Ecto neural progenitor cell (in vitro differentiated cells): ENCODE measurements at places on chromosomes 13 and 19.

DNA sequence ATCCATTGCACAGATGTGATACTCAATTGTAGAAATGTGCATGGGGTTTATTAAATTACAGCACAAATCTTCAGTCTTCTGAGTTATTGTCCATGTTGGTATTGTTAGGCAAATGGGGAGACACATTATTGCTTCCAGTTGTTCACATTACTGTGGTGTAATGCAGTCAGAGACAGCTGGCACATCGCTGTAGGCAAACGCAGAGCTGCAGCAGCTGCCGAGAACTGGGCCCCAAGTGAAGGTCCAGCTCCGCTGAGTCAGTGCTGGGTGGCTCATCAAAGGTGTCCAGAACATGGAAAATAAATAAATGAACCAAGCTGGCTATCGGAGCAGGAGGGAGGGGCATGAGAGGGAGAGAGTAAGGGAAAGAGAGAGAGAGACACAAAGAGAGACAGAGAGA is 299.1 kb upstream of the OBI1 start:
- no peak for DNase-seq

DNA sequence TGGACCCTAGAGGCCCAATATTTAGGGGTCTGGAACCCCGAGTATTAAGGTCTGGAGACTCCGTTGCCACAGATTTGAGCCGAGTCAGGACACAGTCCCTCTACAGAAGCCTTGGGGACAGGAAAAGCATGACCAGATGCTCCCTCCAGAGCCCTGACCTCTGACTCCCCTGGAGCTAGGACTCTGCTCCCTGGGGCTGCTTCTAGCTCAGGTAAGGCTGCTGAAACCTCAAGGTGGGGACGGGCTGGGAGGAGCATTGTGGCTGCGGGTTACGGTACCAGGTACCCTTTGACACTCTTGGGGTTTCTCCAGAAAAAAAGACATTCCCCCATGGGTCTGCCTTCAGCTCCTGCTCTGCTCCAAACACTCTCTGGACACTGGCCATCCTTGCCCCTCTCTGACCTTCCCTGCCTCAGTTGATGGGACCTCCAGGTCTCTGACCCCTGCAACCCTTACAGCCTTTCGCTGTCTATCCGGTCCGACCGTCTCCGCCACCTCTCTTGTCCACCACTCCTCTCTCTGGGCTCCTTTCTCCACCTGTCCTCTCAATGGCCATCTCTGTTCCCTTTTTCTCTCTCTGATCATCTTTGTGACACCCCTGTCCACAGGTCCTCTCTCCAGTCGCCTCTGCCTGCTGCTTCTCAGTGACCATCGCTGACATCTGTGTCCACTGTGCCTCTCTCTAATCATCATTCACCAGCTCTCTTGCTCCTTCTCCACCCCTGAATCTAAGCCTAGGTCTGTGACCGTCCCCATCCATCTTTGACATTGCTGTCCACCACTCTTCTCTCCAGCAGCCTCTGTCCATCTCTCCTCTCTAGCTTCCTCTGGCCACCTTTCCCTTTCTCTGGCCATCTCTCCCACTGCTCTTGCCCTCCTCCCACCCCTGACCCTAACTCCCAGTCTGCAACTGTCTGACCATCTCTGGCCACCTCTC is 1.4 kb downstream of the LRFN3 start:
- DNase-seq, result no peak

GRCh38 chr19:48196933-48197665 is 26.6 kb downstream of the ZSWIM9 start:
- no peak for DNase-seq

DNA sequence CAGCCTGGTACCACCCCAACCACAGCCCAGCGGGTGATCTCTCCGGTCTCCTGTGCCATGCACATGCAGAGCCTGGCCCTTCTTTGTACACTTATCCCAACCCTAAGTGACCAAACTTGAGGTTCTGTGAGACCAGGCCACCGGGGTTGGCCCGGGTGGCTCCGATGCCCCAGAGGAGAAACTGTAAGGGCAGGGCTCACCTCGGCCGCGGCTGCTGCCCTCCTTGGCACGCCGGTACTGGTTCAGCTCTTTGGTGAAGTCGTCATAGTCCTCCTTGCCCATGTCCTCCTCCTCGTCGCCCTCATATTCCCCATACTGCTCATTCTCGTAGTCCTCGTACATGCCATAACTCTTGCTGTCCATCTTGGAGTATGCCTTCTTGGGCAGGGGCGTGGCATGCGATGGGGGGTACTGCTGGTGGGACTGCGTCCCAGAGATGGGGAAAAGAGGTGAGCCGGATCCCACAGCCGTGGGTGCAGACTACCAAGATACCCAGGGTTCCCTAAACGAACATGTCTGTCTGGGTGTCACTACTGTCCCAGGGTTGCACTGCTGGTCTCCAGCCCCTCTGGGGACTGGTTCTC is 23.7 kb downstream of the ZC3H4 start:
- DNase-seq, result no peak

DNA sequence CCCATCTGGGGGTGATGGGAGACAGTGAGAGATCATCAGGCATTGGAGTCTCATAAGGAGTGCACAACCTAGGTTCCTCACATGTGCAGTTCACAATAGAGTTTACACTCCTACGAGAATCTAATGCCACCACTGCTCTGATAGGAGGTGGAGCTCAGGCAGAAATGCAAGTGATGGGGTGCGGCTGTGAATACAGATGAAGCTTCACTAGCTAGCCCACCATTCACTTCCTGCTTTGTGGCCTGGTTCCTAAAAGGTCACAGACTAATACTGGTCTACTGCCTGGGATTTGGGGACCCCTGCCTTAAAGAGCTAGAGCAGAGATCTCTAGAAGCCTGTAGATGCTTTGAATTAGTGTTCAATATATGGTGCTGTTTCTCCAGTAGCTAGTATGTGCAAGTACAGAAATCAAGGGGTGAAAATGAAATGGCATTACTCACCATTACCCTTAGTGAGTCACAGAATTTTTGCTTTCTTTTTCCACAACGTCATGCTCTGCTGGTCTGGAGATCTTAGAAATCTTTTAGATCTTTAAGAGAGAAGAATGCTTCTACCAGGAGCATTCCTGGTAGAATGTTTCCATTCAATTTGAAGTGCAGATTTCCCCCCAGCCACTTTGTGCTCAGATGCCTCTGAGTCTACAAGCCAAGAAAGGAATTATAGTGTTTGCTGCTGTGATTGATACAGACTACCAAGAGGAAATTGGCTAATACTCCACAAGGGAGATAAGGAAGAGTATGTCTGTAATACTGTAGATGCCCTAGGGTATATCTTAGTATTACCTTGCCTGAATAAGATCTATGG is 2301.2 kb downstream of the PCDH9 start:
- no peak for DNase-seq

DNA sequence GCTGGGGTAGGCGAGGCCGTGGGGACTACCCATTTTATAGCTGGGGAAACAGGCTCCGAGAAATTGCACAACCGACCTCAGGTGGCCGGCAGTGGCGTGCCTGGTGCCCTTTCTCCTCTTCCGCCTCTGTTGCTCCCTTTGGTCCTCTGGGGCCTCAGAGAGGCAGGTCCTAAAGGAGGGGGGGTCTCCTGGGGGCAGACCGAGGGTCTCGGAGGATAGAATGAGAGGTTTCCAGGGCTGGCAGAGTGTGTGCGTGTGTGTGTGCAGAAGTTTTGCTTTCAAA is 11.3 kb downstream of the STX10 start:
- DNase-seq, result no peak

DNA sequence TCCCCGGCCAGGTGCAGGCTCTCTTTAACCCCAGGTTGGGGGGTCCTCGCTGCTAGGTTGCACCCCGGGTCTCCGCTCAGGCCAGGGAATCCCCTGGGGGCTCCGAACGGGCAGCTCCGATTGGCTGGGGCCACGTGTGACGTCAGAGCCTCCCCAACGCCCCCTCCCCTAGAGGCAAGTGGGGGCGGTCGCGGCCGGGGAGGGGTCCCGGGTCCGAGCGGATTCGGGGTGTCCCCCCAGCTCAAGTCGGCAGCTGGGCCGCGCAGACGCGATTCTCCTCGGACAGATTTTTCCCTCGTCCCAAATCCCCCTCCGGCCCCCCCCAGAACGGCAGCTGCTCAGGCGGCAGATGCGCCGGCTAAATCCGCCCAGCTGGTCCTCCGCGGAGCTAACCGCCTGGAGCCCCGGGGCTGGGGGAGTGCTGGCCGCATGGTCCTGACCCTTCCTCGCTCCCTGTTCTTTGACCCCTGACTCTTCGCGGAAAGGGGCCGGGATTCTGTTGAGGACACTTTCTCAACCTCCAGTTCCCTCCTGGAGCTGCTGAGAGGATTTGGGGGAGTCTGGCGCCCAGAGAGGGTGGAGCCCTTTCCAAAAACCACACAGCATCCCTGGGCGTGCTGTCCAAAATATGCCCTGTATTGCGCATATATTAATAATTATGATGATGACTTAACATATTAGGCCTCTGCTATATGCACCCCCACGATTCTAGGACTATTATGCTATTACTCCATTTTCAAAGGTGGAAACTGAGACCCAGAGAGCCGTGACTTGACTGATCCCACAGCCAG is 25.4 kb upstream of the SEMA6B start:
- DNase-seq, result peak; percentile 88

DNA sequence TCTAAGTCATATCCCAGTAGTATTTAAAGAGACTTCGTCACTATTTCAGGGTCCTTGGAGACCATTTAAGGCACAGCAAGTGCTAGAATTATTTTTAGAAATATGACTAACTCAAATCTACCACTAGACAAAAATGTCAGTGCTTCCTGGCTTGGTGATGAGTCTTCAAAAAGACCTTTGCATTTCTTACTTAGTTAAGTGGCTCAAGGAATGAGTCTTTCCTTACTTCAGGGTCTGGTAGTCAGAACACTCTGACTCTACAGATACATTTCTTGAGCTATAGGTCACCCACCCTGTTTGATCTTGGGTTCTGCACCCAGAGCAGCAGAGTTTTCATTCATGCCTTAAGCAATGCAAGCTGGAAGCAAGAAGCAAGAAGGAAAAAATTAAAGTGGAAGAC is 191.0 kb upstream of the HTR2A start:
- no peak for DNase-seq

- no peak for DNase-seq
Measured at GRCh38 chr13:96159725-96160124, 69.8 kb downstream of the HS6ST3 start.

DNA sequence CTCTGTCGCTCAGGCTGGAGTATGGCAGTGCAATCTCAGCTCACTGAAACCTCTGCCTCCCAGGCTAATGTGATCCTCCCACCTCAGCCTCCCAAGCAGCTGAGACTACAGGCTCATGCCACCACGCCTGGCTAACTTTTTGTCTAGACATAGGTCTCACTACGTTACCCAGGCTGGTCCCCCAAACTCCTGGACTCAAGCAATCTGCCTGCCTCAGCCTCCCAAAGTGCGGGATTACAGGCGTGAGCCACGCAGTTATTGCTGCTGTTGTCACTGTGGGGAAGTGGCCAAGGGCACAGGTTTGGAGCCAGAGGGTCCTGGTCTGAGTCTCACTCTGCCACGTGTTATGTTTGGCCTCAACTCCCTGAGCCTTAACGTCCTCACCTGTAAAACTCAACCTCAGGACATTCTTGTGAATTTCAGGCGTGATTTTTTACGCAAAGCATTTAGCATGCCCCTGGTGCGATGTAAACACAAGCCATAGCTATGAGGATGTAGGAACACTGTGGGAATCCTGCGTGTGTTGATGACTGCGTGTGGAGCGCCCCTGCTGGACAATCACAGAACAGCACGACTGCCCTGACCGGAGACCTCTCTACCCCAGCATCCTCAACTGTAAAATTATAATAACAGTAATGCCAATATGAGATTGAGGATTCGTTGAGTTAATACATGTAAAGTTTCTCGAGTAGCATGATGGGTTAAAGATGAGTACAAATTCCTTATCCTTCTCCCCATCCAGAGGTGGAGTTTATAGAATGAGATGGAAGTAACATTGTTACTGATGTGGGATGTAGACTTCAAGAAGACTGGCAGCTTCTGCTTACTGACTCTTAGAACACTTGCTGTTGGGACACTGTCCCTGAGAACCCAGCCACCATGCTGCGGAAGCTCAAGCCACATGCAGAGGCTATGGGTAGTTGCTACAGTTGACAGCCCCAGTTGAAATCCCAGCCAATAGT is 41.8 kb upstream of the PNMA8B start:
- peak; percentile 68 for DNase-seq

- no peak for DNase-seq
Measured at GRCh38 chr13:111411151-111411858, 90.9 kb downstream of the TEX29 start.

GRCh38 chr13:64697226-64697625 is 2532.9 kb downstream of the PCDH9 start:
- DNase-seq, result no peak

DNA sequence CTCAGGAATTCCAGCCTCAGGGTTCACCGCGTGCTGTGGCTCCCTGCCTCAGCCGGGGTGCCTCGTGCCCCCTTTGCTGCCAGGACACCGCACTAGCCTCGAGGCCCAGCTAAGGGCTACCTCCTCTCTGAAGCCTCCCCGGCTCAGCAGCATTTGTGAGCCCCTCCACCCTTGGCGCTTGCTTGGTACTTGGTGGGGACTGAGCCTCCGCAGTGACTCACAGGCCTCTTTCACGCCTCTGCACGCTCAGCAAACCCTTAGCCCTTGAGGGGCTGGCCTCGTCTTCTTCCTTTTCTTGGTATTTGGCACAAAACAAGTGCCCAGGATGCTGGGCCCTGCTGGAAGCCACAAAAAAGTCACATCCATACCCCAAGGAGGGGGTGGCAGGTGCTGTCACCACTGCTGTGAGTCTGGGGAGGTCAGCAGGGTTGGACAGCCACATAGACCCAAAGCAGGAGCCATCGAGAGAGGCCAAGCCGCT is 85.4 kb upstream of the TM9SF2 start:
- DNase-seq, result no peak

DNA sequence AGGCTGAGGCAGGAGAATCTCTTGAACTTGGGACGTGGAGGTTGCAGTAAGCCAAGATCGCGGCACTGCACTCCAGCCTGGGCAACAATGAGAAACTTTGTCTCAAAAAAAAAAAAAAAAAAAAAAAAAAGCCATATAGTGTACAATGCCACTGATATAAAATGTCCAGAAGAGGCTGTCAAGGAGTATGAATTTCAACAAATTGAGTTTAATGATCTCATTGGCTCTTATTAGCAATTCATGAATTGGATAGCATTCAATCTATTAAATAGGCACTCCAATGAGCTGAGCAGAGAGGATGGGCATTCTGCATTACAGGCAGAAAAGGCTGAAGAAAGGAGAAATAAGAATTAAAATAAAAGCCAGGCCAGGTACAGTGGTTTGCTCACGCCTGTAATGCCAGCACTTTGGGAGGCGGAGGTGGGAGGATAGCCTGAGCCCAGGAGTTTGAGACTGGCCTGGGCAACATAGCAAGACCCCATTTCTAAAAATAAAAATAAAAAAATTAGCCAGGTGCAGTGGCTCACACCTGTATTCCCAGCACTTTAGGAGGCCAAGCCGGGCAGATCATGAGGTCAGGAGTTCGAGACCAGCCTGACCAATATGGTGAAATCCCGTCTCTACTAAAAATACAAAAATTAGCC is 757 bp upstream of the LMNB2 start:
- DNase-seq, result no peak

DNA sequence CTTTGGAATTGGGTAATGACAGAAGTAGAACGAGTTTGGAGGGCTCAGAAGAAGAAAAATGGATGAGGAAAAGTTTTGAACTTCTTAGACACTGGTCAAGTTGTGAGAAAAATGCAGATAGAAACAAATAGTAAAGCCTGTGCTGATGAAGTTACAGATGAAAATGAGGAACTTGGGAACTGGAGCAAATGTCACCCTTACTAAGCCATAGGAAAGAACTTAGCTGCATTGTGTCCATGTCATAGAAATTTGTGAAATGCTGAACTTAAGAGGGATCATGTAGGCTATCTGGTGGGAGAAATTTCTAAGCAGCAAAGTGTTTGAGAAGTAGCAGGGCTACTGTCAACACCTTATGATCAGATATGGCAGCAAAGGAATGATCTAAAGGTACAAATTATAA is 289.2 kb upstream of the PCDH9 start:
- DNase-seq, result no peak
